RWPE2 (cell line): ENCODE measurements at places on chromosomes 3 and 15.

GRCh38 chr3:43071313-43071893, 34.5 kb downstream of the POMGNT2 start:
- DNase-seq = no peak

DNA sequence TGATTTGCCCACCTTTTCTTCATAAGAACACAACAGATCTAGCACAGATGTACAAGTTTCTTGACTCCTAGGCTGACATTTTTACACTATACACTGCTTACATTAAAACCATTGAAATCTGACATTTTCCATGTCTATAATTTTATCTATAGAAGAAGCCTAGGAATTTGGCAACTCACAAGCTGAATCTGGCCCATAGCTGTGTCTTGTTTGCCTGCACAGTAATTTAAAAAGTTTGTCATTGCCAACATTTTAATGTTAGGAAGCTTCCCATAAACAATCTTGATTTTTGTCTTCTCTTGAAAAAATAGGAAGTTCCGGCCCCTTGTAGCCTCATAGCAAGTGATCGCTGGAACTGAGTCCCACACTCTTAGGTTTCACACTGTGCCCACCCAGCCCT, 394.6 kb upstream of the AZI2 start:
- no peak for DNase-seq

DNA sequence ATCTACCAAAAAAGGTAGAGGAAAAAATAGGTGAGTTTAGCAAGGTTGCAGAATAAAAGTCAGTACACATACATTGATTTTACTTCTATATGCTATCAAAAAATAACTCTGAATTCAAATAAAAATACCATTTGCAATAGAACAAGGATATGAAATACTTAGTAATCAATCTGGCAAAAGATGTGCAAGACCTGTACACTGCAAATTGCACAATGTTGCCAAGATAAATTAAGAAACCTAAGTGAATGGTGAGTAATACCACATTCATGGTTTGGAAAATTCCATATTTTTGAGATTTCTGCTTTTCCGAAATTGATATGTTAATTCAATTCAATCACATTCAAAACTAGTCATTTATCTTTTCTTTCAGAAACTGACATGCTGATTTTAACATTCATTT, 464.8 kb downstream of the EPHA3 start:
- no peak for DNase-seq

DNA sequence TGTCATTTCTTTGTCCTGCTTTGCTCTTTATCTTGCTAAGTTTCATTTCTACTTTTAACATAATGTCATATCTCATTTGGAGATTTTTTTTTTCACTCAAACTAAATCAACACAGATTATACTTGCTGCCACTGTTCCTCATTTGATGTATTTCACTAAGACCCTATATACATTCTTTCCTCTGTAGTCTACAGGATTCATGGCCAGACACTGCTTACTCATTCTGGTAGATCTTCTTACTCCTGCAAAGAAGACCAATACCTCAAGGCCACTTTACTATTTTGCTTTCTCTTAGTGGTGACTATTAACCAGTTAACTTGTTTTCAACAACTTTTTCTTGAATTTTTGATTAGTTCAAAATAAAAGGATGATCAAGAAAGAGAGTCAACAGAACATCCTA, 26.6 kb downstream of the SLC24A5 start:
- no peak for DNase-seq

GRCh38 chr15:33234020-33234461, 39.5 kb upstream of the FMN1 start:
- DNase-seq = no peak

- no peak for DNase-seq
Observed at GRCh38 chr3:70543493-70543892, 231.1 kb upstream of the MDFIC2 start.
